IMR-90 (cell line): ENCODE measurements at places on chromosomes 1 and 21. TPM values are rescaled to one million over a fixed set of nuclear protein-coding genes. Genes with fewer than 3 reads are reported as not detected.
A peak's percentile ranks its signal among the peaks of the same experiment; 100 is the strongest.

The STIL gene
- polyA plus RNA-seq = 5.8 and 6.8 TPM in 2 replicates

The GPR61 gene
- not detected in 2 replicates for polyA plus RNA-seq

The RNU1-2 gene
- not detected in 2 replicates for polyA plus RNA-seq

- no peak for DNase-seq
Measured at GRCh38 chr1:35379317-35380000, 111.0 kb downstream of the ZMYM4 start.

GRCh38 chr21:33505833-33506232 is 14.3 kb upstream of the DNAJC28 start:
- no peak for DNase-seq

- DNase-seq = peak; percentile 75
Measured at GRCh38 chr21:17828223-17828622, 9.1 kb upstream of the C21orf91 start.
